ENCODE measurements at places on chromosomes 5 and 9.

- no peaks in the 10 kb centered on the region for H3K4me1 ChIP-seq
- no peaks in the 10 kb centered on the region for H3K36me3 ChIP-seq
- H3K27ac ChIP-seq, result no peak overlapping the region
- no peak for DNase-seq
Observed at GRCh38 chr5:155460501-155460931, 447.0 kb downstream of the KIF4B start.

DNA sequence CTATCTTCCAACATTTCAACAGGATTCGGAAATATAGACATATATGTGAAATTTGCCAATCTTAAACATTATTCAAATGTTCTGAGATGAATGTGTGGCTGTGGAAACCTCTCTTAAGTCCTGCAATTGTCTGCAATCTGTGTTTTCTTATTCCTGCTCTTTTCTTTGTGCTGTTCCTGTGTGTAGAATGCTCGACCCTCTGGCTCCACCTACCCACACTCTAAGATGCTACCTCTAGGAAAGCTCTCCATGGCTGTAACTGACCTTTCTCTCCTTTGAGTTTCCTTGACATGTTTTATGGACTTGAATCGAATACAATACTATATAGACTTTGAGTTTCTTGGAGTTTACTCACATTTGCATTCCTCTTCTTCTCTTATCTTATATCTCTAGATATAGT is 120.6 kb upstream of the ASTN2 start:
- H3K27me3 ChIP-seq, result no peaks in the 10 kb centered on the region
- no peaks in the 10 kb centered on the region for H3K4me1 ChIP-seq
- no peaks in the 10 kb centered on the region for H3K36me3 ChIP-seq
- no peak overlapping the region for H3K27ac ChIP-seq
- no peak overlapping the region for H3K4me3 ChIP-seq
- DNase-seq, result no peak

- no peak overlapping the region for H3K4me3 ChIP-seq
- no peak overlapping the region for H3K27ac ChIP-seq
- peaks cover 33% of the 10 kb centered on the region for H3K4me1 ChIP-seq
- no peaks in the 10 kb centered on the region for H3K36me3 ChIP-seq
Observed at GRCh38 chr5:54739371-54739770, 221.8 kb downstream of the SNX18 start.

GRCh38 chr5:139710319-139711066 is 62.3 kb downstream of the CXXC5 start:
- no peaks in the 10 kb centered on the region for H3K27me3 ChIP-seq
- H3K27ac ChIP-seq, result peak overlapping the region; percentile 41
- peaks cover 27% of the 10 kb centered on the region for H3K4me1 ChIP-seq
- H3K36me3 ChIP-seq, result no peaks in the 10 kb centered on the region
- H3K4me3 ChIP-seq, result peak overlapping the region; percentile 70
- DNase-seq, result peak; percentile 96

GRCh38 chr5:54718656-54719055 is 201.1 kb downstream of the SNX18 start:
- H3K27me3 ChIP-seq, result no peaks in the 10 kb centered on the region
- no peaks in the 10 kb centered on the region for H3K36me3 ChIP-seq
- no peak overlapping the region for H3K27ac ChIP-seq
- peak; percentile 34 for DNase-seq
- H3K4me1 ChIP-seq, result peaks cover 29% of the 10 kb centered on the region

DNA sequence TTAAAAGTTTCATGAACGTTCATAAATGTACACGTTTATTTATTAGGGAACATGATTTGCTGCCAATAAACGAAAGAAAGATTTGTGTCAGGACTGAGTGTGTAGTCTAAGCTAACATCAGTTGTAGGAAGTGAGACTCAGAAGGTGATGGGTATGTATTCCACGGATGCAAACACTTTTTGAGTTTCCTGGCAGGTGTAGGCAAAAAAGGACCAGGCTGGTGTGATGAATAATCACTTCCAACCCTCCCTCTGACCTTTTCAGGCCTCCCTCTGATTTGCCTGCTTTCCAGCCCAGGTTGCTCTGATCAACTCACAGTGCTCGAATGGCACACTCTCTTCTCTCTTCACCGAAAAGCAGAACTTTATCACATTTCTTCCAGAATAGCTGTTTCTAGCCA is 51.8 kb downstream of the BASP1 start:
- no peak for DNase-seq
- no peak overlapping the region for H3K27ac ChIP-seq
- H3K27me3 ChIP-seq, result no peaks in the 10 kb centered on the region
- no peak overlapping the region for H3K4me3 ChIP-seq
- no peaks in the 10 kb centered on the region for H3K36me3 ChIP-seq

DNA sequence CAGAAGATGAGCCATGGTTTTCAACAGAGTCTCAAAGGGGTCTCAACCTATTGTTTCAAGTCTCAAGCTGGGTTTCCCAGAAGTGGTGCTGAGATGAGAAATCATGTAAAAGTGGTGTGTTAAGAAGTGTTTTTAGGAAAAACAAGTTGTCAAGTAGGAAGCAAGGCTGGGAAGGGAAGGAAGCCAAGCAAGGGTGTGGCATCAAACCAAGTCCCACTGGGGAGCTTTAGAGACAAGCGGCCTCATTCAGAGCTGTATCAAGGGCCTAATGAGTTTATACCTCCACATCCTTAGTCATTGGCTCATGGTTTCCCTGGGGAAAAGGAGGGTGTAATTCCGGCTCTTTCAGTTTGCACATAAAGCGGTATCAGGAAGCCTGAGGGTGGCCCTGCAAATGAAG is 26.4 kb upstream of the GABRB2 start:
- no peaks in the 10 kb centered on the region for H3K4me1 ChIP-seq
- H3K36me3 ChIP-seq, result no peaks in the 10 kb centered on the region
- no peak overlapping the region for H3K4me3 ChIP-seq
- DNase-seq, result no peak
- no peaks in the 10 kb centered on the region for H3K27me3 ChIP-seq

- no peaks in the 10 kb centered on the region for H3K27me3 ChIP-seq
- no peaks in the 10 kb centered on the region for H3K36me3 ChIP-seq
- DNase-seq, result no peak
- peaks cover 16% of the 10 kb centered on the region for H3K4me1 ChIP-seq
- H3K4me3 ChIP-seq, result peak overlapping the region; percentile 13
Observed at GRCh38 chr9:95171001-95171400, 146.5 kb downstream of the FANCC start.

DNA sequence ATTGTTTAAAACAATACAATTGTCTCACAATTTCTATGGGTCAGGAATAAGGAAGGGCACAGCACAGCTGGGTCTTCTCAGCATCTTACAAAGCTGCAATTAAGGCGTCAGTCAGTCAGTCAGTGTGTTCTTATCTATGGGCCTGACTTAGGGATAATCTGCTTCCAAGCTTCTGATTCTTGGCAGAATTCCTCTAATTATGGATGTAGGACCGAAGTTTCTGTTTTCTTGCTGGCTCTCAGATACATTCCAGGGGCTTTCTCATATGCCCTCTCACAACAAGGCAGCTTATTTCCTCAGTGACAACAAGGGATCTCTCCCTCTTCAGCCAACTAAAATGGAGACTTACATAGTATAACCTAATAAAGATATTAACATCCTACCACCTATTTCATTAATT is 1925.3 kb upstream of the ACO1 start:
- no peaks in the 10 kb centered on the region for H3K4me1 ChIP-seq
- H3K27ac ChIP-seq, result no peak overlapping the region
- DNase-seq, result no peak

DNA sequence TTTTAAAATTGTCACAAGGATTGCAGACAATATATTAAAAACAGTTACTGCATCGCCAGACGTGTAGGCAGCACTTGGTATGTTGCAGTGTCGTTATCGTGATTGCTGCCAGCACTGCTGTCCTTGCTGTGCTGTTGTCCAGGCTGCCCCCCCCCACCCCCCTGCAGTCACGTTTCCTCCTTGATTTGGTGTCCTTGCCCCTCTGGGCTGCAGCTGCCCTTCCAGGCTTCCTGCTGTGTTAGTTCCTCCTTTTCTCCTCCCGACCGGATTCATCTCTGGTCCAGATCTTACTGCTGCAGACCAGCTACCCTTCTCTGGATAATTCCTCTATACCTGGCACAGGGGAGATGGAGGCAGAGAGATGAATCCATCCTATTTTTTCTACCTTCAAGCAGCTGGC is 298.9 kb downstream of the TRIM32 start:
- no peaks in the 10 kb centered on the region for H3K4me1 ChIP-seq
- no peak overlapping the region for H3K27ac ChIP-seq
- no peak overlapping the region for H3K4me3 ChIP-seq
- DNase-seq, result no peak
- H3K27me3 ChIP-seq, result no peaks in the 10 kb centered on the region

DNA sequence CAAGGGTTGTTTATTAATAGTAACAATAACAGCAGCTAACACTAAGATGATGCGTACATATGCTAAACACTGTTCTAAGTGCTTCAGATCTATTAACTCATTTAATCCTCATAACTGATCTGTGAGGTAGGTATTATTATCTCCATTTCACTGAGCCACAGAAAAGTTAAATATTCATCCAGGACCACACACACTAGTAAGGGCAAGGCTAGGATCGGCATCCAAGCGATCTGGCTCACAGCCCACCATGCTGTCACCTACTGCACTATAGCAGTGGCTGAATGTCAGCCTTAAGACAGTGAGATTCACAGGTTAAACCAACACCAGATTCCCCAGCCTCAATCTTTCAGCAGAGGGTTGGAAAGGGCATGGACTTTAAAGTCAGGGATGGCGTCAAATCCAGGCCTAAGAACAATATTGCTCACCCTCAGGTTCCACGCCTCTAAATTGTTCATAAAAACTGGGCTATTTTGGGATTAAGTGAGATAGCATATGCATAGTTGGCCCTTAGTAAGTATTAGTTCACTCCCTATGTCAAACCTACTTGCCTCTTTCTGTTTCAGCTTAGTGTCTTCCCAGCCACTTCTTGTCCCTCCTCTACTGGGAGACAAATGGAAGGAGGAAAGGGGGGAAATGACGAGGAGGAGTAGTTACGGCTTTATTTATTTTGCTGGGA is 150.8 kb downstream of the MAPKAP1 start:
- no peak overlapping the region for H3K27ac ChIP-seq
- H3K4me1 ChIP-seq, result peaks cover 16% of the 10 kb centered on the region
- no peaks in the 10 kb centered on the region for H3K27me3 ChIP-seq
- no peak for DNase-seq
- peaks cover 11% of the 10 kb centered on the region for H3K36me3 ChIP-seq
- H3K4me3 ChIP-seq, result no peak overlapping the region

- no peaks in the 10 kb centered on the region for H3K27me3 ChIP-seq
Observed at GRCh38 chr5:14436801-14437542, 144.6 kb upstream of the OTULINL start.

DNA sequence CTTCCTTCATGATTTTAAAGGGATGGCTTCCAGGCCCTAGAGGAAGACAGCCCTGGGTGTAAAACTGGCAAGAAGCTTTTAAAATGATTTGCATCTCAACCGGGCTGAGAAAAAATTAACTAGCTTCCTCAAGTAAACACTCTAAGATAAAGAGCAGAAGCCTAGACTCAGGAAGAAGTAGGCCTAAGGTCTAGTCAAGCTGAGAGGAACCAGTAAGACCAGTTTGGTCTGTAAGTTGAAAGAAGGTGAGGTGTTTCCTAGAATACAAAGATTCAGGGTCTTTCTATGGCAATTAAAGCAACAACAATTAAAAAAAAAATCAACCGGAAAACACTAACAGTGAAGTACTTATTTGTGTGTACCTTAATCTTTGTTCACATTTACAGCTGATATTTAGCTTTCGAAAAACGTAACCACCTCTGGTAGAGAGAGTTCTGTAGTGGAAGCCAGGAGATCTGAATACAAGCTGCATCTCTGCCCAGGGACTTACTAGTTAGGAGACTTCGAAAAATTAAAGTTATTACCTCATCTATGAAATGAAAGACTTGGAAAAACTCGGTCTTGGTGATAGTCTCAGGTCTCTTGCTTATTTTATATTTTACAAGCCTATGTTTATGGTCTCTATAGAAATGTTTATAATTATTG is 75.7 kb downstream of the TUSC1 start:
- H3K4me3 ChIP-seq, result no peak overlapping the region
- H3K36me3 ChIP-seq, result no peaks in the 10 kb centered on the region
- DNase-seq, result no peak
- no peak overlapping the region for H3K27ac ChIP-seq
- H3K4me1 ChIP-seq, result no peaks in the 10 kb centered on the region

DNA sequence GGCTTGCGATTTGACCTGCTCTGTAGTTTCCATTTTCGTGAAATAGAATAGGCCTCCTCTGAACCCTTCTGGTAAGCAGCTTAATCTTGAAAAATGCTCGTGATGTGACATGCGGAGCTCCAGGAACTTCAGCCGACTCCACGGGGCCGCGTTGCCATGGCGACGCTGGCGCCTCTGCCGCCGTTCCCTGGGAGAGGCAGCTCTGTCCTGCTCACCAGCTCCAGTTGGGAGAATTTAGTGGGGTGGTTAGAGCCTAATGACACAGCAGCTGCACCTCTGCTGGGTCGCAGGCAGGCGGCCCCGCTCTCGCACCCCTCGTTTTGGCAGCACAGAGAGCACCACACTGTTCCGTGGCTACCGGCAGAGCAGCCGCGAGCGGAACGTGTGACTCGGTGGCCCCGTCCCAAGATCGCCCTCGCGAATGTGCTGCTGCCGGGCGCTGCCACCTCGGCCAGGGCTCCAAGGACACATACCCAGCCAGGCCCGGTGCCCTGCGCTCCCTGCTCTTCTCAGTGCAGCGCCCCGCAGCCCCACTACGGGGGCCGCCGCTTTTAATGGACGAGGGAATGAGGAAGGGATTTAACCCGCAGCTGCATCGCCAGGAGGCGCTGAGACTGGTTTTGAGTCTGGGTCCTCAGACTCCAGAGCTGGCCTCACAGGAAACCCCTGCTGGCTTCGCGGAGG is 131.2 kb upstream of the LMX1B start:
- peaks cover 13% of the 10 kb centered on the region for H3K4me1 ChIP-seq
- peak; percentile 98 for DNase-seq
- H3K27ac ChIP-seq, result peak overlapping the region; percentile 21

Measured in osteoblast (primary cell).